GM18507 (cell line): ENCODE measurements at places on chromosomes 11 and 22.

DNA sequence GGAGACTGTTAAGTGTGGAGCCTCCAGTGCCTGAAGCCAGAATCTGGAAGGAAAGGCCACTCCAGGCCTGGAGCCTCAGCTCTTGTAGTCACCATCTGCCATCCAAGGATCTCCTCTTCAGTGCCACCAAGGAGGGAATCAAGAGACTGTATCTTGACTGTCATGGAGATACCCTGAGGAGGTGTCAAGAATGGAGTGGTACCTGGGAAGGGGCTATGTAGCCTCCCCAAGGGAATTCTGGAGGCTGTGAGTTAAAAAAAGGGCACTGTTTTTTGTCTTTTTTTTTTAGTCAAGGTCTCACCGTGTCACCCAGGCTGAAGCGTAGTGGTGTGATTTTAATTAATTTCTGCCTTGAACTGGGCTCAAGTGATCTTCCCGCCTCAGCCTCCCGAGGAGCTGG, 3.2 kb upstream of the C22orf15 start:
- no peak for DNase-seq

- no peak for DNase-seq
Measured at GRCh38 chr11:122004446-122004845, 111.6 kb downstream of the BLID start.

- no peak for DNase-seq
Measured at GRCh38 chr11:20351136-20351535, 12.4 kb upstream of the HTATIP2 start.

- no peak for DNase-seq
Measured at GRCh38 chr11:57249384-57250319, 12.6 kb upstream of the APLNR start.

GRCh38 chr11:91700854-91701253, 523.8 kb upstream of the FAT3 start:
- DNase-seq = no peak

- DNase-seq = no peak
Measured at GRCh38 chr11:48103621-48104567, 112.7 kb upstream of the OR4B1 start.

- no peak for DNase-seq
Measured at GRCh38 chr11:68950270-68950669, 30.5 kb downstream of the MRGPRD start.

DNA sequence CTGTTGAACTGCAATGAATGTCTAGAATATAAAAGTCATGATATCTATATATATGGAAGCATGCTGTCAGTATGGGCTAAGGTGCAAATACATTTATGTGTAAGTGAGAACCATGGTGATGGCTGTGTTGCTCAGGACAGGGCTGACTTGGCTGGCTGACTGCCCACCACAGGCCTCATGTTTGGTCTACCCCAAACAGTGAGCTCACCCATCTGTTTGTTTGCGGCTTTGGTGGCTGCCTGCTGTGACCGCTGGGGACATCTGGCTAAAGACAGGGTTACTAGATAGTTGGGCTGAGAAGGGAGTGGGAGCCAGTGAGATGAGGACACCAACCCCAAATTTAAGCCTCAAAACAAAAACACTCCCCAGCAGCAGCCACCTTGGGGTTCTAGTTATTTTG, 6.3 kb downstream of the CD44 start:
- DNase-seq = peak; percentile 71

DNA sequence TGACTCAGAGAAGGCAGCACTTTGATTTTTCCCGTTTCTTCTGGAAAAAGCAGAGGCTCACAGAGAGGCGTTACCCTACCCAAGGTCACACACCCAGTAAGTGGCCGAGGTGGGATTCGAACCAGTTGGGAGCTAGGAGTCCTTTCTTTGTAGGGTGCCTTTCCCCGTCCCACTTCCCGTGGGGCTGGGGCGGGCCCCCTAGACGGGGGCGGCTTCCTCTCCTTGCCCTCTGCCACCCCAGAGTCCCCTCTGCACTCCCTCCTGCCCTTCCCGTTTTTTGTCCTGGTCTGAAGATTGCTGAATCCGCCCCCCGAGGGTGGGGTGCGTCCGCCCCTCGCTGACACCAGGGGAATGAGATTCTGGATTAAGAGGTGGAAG, 747 bp downstream of the TPCN2 start:
- DNase-seq = no peak

- no peak for DNase-seq
Measured at GRCh38 chr22:45238076-45238956, 2.4 kb downstream of the KIAA0930 start.

DNA sequence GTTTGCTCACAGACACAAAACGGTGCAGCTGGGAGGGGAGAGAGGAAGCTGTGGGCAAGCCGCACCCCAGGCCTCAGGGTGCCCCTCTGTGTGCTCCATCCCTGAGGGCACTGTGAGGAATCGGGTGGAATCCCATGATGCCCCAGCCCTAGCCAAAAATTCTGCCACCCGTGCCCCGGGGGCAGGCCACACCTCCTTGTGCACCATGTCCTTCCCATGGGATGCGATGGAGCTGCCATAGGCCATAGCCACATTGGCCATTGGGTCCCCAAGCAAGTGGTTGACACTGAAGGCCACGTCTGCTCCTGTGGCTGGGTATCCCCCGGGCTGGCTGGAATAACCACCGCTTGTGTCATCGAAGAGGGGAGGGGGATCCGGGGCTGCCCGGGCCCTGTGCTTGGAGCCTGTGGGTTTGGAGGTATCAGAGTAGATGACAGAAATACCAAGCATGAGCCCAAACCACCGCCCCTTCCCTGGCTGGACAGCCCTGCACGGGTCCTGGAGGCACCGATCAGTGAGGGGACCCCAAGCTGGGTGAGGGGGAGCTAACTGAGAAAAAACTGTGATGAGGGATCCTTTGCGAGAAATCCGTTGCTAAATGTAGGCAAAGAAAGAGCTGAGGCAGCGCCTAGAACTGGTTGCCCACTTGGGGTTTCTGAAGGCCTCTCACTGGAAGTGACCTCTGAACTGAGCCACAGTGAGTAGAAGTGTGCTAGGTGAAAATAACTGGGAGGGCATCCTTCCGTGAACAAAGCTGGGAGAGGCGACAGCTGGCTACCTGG, 863 bp downstream of the YIF1A start:
- no peak for DNase-seq

DNA sequence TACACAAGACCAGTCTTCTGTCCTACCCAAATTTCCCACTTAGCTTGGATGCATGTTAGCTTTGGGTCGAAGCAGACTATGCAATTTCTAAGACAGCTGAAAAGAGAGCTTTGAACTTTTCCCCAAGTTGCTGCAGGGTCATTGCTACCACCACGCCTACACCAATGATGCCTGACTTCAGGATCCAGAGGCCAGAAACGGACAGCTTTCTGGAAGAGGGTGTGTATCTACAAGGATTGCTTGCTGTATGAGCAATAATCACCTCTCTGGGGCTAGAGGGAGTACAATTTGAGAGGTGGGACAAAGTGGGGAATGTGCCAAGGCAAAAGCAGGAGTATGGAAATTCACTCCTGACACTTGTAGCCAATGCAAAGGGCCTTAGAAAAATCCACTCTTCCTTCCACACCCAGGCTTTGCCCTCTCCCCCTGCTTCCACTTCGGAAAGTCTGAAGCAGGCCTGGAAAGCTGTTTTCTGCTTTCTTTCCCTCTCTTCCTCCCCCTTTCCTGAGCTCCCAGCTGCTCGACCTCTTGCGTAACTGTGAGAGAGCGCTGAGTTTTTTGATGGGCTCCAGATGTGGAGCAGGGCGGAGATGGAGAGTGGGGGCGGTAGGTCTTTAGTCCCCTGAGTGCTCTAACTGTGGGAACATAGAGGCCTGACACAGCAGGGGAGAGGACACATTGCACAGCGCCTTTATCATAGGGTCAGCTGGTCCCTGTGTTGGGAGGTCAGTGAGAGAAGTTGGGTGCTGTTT, 2.1 kb upstream of the PHLDB1 start:
- DNase-seq = no peak

GRCh38 chr11:126357055-126357962, 1.8 kb downstream of the ST3GAL4 start:
- no peak for DNase-seq

GRCh38 chr11:16291729-16292128, 64.6 kb downstream of the SOX6 start:
- no peak for DNase-seq

DNA sequence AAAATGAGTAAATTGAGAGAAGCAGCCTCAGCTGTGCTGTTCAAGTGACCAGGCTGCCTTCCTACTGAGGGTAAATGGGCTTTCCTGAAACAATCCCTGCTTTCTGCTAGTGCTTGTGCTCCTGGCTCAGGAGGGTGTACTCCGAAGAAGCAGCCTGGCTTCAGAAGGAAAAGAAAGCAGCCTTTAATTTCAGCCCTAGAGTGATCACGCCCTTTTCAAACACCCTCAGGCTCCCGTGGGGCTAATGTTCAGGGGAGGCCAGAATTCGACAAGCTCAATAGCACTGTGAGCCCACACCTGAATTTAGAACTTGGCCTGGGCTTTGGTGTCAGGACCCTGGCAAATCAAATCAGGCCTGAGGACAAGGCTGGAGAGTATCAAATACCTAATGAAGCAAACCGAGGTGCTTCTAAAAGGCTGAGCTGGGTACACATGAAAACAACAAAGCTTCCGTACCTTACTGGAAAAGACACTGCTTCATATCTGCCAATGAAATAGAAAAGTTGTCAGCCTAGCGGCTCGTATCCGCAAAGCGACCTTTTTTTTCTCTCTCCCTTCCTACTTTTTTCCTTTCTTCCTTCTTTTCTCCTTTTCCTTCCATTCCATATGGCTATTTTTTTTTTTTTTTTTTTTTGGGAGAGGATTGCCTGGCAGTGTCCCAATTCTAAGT, 387.8 kb downstream of the SOX6 start:
- DNase-seq = no peak

DNA sequence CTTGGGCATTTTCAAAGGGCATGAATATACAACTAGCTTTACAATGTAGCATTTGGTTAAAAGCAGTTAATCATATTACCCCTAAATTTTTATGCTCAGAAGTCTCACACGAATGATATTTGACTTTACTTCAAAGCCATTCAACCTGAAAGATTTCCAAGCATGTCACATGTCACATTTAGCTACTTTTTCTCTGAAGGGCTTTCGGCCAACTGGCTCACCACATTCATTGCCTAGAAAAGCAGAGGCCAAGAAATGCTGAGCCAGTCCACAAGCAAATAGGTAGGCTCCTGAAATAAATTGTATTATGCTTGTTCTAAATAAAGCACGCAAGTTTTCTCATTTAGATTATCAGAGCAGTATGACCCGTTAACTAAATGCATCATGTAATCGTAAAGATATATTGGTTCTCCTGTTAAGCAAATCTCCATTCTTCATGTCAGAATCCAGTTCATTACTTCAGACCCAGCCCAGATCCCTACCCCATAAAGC, 30.6 kb downstream of the PAX6 start:
- no peak for DNase-seq

DNA sequence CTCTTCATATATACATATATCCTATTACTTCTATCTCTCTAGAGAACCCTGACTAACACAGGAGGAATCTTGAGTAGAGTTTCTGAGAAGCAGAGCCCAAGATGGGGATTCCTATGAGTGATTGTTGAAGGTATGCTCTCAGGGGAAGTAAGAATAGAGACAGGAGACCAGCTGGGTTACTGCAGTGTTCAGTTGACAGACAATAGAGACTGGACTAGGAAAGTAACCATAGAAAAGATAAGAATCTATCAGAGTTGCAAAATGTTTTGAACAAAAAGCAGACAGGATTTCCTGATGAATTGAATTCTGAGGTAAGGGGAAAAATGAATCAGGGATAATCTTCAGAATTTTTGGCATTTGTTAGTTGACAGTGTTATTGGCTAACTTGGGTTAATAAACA, 54.4 kb downstream of the SLC17A6 start:
- no peak for DNase-seq

GRCh38 chr22:50498322-50498890, 9.1 kb downstream of the LMF2 start:
- no peak for DNase-seq

- no peak for DNase-seq
Measured at GRCh38 chr11:68150037-68150436, 28.8 kb upstream of the CHKA start.

- DNase-seq = no peak
Measured at GRCh38 chr11:91296629-91297028, 928.0 kb upstream of the FAT3 start.

DNA sequence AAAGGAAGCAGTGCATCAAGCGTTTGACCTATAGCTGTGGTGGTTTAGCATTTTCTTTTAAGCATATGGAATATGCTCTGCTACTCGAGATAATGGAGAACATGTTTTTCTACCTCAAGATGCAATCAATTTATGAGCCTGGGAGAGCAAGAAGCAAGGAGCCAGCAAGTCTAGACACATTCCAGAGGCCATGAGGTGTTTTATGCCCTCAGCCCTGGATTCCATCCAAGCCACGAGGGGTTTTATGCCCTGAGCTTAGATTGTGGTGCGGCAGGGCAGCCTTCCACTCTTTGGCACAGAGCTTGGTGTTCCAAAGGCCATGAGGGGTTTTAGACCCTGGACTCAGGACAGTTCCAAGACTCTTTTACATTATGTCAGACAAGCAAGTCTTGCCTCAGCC, 11.7 kb upstream of the DNAJB13 start:
- DNase-seq = no peak

- no peak for DNase-seq
Measured at GRCh38 chr22:27747396-27748221, 53.9 kb downstream of the MN1 start.

DNA sequence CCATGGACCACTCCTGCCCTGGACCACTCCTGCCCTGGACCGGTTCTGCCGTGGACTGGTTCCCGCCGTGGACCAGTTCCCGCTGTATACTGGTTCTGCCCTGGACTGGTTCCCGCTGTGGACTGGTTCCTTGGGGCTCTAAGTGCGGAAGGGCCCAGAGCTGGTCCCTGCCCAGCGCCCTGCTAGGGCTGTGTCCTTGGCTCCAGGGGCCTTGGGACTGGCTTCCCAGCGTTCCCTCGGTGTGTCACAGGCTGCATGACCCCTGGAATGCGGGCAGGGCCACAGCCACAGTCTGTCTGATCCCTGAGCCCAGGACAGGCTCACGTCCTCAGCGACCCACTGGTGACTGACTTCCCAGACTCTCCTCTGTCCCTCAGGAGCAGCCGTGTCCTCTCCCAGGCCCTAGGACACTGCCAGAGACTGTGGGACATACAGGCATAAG, 412.2 kb downstream of the TBC1D22A start:
- DNase-seq = no peak

DNA sequence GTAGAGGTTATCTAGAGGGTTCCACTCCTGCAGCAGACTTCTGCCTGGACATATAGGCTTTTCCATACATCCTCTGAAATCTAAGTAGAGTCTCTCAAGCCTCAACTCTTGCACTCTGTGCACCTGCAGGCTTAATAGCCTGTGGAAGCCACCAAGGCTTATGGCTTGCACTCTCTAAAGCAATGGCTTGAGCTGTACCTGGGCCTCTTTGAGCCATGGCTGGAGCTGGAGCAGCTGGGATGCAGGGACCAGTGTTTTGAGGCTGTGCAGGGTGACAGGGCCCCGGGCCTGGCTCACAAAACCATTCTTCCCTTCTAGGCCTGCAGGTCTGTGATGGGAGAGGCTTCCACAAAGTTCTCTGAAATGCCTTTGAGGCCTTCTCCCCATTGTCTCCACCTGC, 2.9 kb upstream of the NXPE4 start:
- no peak for DNase-seq

DNA sequence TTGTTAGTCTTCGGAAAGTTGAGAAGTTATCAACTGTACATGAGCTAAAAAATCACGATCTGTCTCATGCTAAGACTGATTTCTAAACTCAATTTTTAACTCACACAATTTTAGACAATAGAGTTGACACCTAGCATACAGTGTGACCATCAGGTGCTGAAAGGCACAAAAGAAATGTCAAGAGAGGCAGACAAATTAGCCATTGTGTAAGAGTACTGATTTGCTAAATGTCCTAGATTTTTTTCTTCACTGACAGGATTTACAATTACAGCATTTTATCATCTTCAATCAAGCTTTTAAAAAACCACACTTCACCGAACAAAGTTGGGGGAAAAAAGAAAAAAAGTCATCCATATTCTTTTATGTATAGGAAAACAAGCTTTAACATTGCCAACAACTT, 7.0 kb downstream of the LGR4 start:
- no peak for DNase-seq
